ENCODE measurements at places on chromosomes 1 and 21. TPM values are rescaled to one million over a fixed set of nuclear protein-coding genes. Genes with fewer than 3 reads are reported as not detected.

The CLIC4 gene
- total RNA-seq = 64.5 TPM

The EXO1 gene
- total RNA-seq = 107 TPM

The KRTAP19-3 gene
- not detected for total RNA-seq

The HSPA6 gene
- 3.0 TPM for total RNA-seq

The SMG7 gene
- total RNA-seq = 69.7 TPM

The SLAMF6 gene
- total RNA-seq = 1.0 TPM

The PALMD gene
- total RNA-seq = 3.5 TPM

The OR2T34 gene
- not detected for total RNA-seq

The TCHH gene
- not detected for total RNA-seq

The MEF2D gene
- 19.5 TPM for total RNA-seq

The TNFRSF4 gene
- 0.47 TPM for total RNA-seq

The CD53 gene
- 79.5 TPM for total RNA-seq

The PNRC2 gene
- 197 TPM for total RNA-seq

The C2CD4D gene
- not detected for total RNA-seq

The KRTAP21-2 gene
- not detected for total RNA-seq

The DYNLT5 gene
- not detected for total RNA-seq

The CYB5RL gene
- total RNA-seq = 16.9 TPM

The FCRL5 gene
- total RNA-seq = not detected

The ICOSLG gene
- 0.62 TPM for total RNA-seq

The TINAGL1 gene
- total RNA-seq = 0.67 TPM

The THEMIS2 gene
- 12.7 TPM for total RNA-seq

The PRKAB2 gene
- total RNA-seq = 8.9 TPM

The PTGS2 gene
- not detected for total RNA-seq

The LEMD1 gene
- total RNA-seq = 0.60 TPM

The CRABP2 gene
- total RNA-seq = 1.6 TPM

The RAB42 gene
- not detected for total RNA-seq

The MTARC2 gene
- 0.11 TPM for total RNA-seq

The LCE6A gene
- not detected for total RNA-seq

The STYXL2 gene
- not detected for total RNA-seq

The TPTE gene
- 0.95 TPM for total RNA-seq

The MROH7 gene
- total RNA-seq = not detected

The SLC45A3 gene
- total RNA-seq = 2.5 TPM

The BEND5 gene
- not detected for total RNA-seq

The CRB1 gene
- 0.07 TPM for total RNA-seq

The KRTAP20-4 gene
- total RNA-seq = not detected

The NPHS2 gene
- not detected for total RNA-seq

The ALPL gene
- 0.38 TPM for total RNA-seq

The GBP7 gene
- total RNA-seq = not detected

The TCEA3 gene
- 0.55 TPM for total RNA-seq

The RGS7 gene
- not detected for total RNA-seq

Data from K562 (cell line).